CD4-positive, CD25-positive, alpha-beta regulatory T cell (primary cell): ENCODE measurements at places on chromosomes 2 and 18.

- DNase-seq, result no peak
Observed at GRCh38 chr2:180607514-180608049, 372.8 kb upstream of the UBE2E3 start.

DNA sequence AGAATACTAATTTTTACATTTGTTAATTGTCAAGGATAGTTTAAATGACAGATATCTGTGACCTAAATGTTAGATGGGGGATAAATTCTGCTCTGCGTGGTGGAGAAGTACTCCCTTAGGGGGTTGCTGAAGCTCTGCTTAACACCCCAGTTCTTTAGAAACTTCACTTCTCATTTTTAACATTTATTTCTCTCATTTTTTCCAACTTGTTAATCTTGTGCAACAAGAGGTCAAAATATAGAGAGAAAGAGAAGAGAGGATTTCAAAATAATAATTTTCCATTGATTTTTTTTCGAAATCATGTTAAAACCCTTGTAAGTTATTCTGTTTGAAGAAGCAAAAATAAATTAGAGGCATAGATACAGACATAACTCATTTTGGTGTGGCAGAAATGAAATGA lies 61.3 kb upstream of the SLC8A1 start:
- DNase-seq, result no peak

DNA sequence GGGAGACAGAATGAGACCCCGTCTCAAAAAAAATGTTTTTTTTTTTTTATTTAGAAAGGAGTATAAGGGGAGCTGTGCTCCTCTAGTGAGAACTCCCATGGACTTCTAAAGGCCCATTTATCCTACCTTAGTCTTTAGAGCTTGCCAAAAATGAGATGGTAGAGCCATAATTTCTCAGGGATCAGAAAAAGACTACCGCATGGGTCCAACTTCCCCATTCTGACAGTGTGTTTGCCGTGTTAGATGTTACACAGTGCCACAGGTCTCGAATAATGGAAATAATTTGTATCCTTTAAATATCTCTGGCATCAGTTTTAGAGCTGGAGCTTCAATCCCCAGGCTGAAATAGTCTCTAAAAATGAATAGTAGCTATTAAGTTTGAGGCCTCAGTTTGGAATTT lies 6.0 kb upstream of the SLC39A10 start:
- DNase-seq, result no peak

- DNase-seq, result no peak
Observed at GRCh38 chr18:14959550-14959949, 211.6 kb downstream of the ANKRD30B start.

- no peak for DNase-seq
Observed at GRCh38 chr2:169715379-169716237, 18.0 kb upstream of the KLHL23 start.

- DNase-seq, result no peak
Observed at GRCh38 chr2:113977660-113978523, 88.0 kb downstream of the ACTR3 start.

DNA sequence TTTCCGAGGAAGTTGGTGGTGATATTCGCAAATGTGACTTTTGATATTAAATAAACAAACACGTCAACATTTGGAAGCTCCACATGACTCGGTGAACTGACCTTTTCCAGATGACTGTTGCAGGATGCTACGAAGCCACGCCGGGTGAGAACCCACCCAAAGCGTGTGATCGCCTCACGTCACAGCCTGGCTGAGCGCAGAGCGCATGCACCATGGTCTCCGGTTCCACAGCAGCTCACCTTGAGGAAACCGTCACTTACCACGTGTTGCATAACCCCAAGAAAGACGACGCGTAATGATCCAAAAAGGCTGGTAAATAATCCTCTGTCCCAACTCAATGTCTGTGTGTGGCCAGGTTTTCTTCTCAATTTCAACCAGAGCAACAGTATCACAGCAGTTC lies 64.5 kb upstream of the CTDP1 start:
- no peak for DNase-seq

GRCh38 chr18:7133181-7133580 lies 15.6 kb upstream of the LAMA1 start:
- no peak for DNase-seq

- no peak for DNase-seq
Observed at GRCh38 chr2:223856584-223856983, 19.2 kb upstream of the AP1S3 start.

- no peak for DNase-seq
Observed at GRCh38 chr2:63628403-63628942, 39.7 kb downstream of the MDH1 start.

GRCh38 chr2:16763493-16763899 lies 97.9 kb upstream of the CYRIA start:
- DNase-seq, result no peak

DNA sequence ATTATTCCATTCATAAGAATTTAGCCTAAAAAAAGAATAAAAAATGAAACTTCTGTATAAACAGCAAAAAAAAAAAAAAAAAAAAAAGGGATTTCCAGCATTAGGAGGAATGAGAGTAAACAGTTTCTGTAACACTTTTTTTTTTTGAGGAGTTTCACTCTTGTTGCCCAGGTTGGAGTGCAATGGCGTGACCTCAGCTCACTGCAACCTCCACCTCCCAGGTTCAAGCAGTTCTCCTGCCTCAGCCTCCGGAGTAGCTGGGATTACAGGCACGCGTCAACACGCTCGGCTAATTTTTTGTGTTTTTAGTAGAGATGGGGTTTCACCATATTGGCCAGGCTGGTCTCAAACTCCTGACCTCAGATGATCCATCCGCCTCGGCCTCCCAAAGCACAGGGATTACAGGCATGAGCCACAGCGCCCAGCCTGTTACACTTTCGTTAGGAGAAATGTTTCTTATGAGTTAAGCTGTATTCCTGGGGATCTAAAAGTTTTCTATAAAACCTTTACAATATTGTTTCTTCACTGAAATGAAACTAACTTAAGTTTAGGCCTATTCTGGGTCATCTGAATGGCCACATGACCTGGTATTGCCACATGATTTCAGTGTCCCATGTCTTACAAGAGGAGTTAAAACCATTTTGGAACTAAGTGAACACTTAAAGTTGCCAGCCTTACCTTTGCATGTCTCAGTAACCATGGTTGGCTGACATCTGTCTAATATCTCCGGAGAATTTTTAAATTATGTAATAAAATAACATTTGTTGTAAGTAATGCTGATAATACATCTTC lies 17.5 kb downstream of the SMAD2 start:
- no peak for DNase-seq

DNA sequence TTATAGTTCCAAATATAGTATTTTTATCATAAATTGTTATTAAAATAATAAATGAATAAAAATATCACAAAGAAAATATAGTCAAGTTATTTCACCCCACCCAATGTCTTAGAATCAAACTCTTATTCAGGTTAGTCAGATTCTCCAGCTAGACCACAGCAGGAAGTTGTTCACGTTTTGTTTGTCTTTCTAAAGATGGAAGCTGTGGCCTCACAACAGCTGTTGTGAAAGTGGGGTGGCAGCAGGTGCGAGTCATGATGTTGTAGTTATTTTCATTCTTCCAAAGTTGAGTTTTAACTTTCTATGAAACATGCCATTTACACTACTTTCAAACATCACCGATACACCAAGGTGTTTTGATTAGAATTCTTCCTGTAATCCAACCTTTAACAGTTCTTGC lies 272.9 kb downstream of the SLC8A1 start:
- DNase-seq, result no peak

DNA sequence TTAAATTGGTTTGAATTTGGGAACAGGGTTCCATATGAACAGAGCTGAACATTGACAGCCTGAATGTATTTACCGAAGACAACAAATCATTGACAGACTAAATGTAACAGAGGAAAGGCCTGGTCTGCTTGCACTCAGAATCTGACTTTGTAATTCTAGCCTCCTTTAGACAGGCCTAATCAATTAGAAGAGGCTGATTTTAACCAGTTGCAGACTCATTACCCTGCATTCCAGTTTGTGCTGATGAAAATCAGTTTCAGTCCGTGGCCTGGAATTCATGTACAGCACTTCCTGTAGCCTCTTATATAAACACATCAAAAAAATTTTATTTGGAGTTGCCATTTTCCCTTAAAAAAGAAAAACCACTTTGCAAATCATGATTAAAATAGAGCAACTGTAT lies 93.1 kb upstream of the ZFP36L2 start:
- DNase-seq, result no peak

GRCh38 chr2:233075141-233075965 lies 15.2 kb downstream of the INPP5D start:
- DNase-seq, result peak; percentile 34

- DNase-seq, result no peak
Observed at GRCh38 chr2:42216694-42217093, 47.5 kb downstream of the EML4 start.

GRCh38 chr2:38722271-38723061 lies 28.7 kb downstream of the SRSF7 start:
- DNase-seq, result peak; percentile 51

DNA sequence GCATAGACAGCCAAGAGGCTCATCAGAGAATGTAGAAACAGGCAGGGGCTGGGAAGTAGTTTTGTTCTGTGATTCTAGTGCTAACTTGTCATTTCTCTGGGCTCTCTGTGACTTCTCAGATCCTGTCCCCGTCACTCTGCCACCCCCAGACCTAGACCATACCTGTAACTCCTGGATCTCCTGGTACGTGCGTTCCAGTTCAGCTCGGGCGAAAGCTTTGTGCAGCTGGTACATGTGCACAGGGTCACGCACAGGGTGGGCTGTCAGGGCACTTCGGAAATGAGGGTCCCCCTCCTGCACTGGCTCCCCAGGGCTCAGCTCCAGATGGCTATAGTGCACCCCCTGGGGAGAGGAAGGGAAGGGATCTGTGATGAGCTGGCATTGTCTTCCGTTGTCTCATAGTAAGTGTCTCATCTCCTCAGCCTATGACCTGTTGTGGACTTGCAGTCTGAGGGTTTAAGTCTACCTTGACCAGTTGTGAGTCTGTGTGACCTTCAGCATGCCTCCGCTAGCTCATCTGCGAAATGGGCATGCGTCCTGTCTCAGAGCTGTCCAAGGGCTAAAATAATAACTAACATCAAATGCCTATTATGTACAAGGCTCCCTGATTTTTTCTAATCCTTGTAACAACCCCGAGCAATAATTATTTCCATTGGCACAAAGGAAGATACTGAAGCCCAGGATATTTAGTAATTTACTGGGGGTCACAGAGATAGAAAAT lies 2.7 kb downstream of the CHPF start:
- no peak for DNase-seq

DNA sequence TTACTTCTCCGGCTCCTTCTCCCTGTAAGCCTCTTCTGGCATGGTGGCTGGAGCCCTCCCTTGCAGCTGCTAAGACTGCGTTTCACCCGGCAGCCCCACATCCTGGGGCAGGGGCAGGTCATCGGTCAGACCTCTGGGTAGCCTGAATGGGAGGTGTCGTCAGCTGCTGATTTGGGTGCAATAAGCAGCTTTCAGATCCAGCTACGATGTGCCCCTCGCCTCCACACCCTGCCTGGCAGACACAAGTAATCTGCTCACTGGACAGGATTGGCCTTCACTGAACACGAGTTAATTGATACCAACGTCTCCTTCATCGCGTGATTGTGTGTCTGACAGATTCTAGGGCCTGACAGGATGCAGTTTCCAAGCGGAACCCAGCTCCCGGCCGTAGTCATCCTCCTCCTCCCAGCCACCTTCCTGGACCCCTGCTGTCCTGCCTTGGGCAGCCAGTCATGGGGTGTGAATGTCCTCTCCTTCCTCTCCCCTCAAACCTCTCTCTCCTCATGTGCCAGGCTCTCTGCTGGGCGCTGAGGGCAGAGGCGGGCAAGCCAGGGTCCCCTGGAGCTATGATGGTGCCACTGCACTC lies 18.9 kb upstream of the PDIA6 start:
- no peak for DNase-seq

GRCh38 chr18:36295880-36296301 lies 1.6 kb upstream of the FHOD3 start:
- DNase-seq, result no peak

GRCh38 chr2:177405029-177405692 lies 12.6 kb downstream of the AGPS start:
- DNase-seq, result no peak

- no peak for DNase-seq
Observed at GRCh38 chr2:171104379-171104778, 56.3 kb downstream of the TLK1 start.

DNA sequence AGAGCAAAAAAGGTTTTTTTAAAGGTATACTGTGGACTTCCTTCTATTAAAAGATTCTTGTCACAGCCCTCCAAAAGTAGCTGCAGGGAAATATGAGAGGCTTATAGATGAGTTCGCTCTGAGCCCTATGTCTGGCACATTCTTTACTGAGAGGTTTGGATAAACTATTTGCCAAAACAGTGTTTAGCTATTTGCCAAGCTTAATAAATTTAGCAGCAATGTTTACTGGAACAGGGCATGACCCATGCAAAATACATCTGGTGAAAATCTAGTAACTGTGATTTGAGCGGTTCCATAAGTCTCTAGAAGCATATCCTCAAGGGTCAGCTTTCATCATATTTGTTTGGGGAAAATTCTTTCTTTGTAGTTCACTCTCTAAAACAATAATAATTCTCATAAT lies 1696.7 kb upstream of the PIK3C3 start:
- DNase-seq, result no peak

DNA sequence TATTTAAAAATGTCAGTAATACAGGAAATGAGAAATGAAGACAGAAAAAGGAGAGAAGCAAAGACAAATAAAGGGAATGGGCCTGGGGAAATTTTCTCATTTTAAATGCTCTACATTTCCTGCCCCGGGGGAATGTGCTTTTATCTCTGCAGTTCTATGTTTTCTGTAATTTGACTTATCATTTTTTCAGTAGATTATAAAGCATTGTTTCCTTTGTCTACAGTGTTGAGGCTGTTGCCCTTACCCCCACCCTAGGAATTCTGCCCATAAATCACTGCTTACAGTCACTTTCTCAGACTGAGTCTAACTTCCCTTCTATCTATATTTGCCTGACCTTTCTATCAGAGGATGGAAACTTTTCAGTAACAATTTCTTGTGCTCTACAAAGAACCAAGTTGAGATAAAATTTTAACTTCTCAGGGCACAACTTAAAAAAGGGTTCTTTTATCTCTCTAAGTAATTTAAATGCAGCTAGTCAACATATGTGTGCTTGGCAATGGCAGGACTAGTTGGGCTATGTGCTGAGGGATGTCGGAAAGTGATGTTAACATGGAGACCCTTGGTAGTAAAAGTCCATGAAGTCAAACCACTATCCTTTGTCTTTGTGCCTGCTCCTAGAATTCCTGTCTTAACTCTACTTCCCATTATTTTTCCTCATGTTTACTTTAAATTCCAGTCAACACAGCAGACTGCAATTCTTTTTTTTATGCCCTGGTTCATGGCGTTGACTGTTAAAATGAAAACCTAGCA lies 146.5 kb upstream of the MMADHC start:
- no peak for DNase-seq
